Pulmonary artery endothelial cell (primary cell): ENCODE measurements at places on chromosomes 13 and 19.

- no peak for DNase-seq
Measured at GRCh38 chr19:17942582-17943273, 9.9 kb downstream of the CCDC124 start.

GRCh38 chr13:41465241-41465847 lies 8.0 kb downstream of the RGCC start:
- peak; percentile 83 for DNase-seq

GRCh38 chr13:79034341-79034740 lies 371.7 kb downstream of the RBM26 start:
- DNase-seq, result no peak

GRCh38 chr13:44523146-44524015 lies 52.7 kb downstream of the TSC22D1 start:
- peak; percentile 8 for DNase-seq

- DNase-seq, result no peak
Measured at GRCh38 chr13:48783695-48784230, 130.0 kb downstream of the CYSLTR2 start.

DNA sequence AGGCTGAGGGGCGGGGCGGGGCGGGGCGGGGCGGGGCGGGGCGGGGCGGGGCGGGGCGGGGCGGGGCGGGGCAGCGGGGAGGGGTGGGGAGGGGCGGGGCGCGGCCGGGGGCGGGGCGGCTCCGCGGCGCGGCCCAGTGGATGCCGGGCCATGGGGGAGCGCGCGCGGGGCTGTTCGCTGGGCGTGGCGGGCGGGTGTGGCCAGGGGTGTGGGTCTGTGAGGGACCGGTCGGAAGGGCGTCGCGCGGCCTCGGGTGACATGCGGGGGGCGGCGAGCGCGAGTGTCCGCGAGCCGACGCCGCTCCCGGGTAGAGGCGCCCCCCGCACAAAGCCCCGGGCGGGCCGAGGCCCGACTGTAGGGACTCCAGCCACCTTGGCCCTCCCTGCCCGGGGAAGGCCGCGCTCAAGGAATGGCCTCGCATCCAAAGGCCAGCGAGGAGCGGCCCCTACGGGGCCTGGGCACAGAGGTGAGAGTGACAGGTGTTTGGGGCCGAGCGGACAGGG lies at the start of gene ZFP28:
ZFP28 (plus strand) TSS at position 188 of the 503 bp plus-strand sequence; CDS start at position 259, 71 bp downstream.
- no peak for DNase-seq

DNA sequence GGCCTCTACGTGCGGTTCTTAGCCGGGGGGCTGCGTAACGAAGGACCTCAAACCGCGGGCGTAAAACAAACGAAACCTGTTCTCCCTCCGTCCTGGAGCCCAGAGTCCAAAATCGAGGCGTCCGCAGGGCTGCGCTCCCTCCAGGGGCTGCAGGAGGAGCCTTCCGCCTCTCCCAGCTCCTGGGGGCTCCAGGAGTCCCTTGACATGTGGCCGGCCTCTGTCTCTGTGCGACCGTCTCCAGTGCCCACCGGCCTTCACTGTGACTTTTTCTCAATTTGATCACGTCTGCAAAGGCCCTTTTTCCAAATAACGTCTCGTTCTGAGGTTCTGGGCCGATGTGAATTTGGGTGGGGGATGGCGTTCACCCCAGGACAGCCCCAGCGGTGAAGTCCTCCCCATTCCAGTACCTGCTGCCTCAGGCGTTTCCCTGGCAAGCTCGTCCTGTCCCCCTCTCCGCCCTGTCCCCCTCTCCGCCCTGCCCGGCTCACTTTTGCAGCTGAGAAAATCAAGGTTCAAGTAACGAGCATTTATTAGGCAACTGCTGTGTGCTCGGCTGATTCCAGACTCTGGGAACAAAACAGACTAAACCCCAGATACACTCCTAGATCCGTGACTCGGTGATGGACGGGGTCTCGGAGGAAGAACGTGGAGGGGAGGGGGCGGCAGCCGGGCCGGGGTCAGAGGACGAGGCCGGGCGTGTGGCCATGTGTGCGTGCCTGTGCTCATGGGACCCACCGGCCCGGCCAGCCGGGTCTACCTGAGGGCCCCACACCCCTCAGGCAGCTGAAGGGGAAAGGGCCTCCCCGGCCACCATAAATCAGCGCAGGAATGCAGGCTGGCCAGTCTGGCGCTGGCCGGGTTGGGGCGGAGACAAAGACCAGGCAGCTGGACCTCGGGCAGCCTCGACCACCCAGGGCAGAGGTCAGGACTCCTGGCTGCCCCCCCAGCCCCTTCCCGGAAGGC lies 28.1 kb upstream of the WDR18 start:
- DNase-seq, result no peak

- DNase-seq, result no peak
Measured at GRCh38 chr13:74755065-74755464, 620.9 kb upstream of the KLF12 start.

GRCh38 chr13:43042410-43042921 lies 19.1 kb downstream of the DNAJC15 start:
- no peak for DNase-seq

- no peak for DNase-seq
Measured at GRCh38 chr13:111043575-111043982, 71.5 kb upstream of the ARHGEF7 start.

DNA sequence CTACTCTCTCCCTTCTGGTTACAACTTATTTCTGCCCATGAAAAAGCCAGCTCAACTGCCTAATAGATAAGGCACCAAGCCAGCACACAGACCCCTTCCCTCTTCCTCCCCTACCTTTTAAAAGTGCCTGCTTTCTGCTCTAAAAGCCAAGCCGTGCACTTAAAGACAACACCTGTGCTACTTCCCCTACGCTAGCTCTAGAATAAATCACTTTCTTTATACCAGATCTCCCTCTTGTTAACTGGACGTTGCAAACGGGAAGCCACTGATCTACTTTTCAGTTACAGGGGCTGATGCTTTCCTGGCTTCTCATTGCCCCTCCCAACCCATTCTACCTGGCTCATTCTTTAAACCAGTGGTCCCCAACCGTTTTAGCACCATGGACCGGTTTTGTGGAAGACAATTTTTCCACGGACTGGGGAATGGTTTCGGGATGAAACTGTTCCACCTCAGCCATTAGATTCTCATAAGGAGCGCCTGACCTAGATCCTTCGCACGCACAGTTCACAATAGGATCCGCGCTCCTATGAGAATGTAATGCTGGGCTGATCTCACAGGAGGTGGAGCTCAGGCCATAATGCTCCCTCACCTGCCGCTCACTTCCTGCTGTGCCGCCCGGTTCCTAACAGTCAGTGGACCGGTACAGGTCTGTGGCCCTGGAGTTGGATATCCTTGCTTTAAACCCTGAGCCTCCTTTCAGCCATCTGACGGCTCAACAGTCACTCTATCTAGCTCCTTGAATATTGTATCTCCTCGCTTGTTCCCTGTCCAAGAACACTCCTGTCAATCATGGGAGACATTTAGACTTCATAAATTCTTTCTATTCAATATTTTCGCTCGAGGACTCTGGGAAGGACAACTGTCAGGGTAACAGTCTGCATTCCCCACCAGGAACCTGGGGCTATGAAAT lies 841 bp upstream of the ZNF223 start:
- no peak for DNase-seq

DNA sequence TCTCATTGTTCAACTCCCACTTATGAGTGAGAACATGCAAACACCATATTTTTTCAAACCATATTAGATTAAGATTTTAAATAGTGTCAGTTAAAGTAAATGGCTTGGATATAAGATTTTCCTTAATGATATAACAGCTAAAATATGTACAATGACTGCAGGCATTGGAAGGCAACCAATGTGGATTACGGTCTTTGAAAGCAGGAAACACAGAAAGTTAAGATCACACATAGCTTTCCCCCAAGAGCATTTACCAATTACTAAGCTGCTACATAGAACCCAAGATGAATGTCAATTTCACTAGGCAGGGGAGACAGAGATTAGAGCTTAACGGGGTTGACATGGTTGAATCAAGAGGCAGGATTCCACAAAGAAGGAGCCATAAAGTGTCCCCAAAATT lies 173.2 kb upstream of the TRPC4 start:
- no peak for DNase-seq

DNA sequence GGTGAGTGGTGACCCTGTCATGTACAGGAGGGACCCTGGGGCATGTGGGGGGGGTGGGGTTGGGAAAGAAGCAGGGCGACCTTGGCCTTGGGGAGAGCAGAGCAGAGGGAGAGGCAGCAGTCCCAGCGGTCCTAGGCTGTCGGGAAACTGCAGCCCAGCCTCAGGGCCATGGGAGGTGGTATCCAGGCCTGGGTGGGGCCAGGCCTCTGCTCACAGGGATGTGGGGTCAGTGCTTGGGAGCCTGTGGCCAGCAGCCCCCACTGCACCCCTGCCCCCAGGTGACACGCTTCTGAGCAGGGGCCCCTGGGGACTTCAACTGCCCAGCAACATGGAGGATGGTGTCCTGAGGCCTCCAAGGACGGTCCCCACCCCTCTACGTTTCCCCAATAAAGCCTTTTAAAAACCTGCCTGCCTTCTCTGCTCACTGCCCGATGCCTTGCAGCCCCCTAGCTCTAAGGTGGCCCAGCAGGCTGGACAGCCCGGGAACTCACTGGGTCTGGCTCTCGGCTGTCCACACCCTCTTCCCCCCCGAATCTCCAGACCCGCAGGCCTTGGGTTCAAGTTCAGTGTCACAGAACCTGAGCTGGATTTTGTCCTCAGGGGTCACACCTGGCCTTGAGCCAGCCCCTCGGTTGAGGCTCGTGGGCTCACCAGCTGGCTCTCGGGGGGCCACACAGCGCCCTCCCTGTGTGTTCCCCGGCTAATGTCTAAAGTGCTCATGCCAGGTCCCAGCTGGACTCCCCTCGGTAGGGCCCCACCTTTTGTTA lies 6.9 kb downstream of the PNKP start:
- DNase-seq, result no peak

GRCh38 chr13:74767050-74767449 lies 632.8 kb upstream of the KLF12 start:
- no peak for DNase-seq
